Stimulated activated CD8-positive, alpha-beta memory T cell treated with anti-CD3 and anti-CD28 coated beads, Interleukin-15, amount 100 ng/mL, for 24 hours (primary cell): ENCODE measurements at places on chromosomes 4 and X.

GRCh38 chr4:183674153-183674552, 15.1 kb downstream of the TRAPPC11 start:
- DNase-seq, result no peak

GRCh38 chr4:151489462-151490203, 80.7 kb downstream of the FHIP1A start:
- DNase-seq, result no peak

DNA sequence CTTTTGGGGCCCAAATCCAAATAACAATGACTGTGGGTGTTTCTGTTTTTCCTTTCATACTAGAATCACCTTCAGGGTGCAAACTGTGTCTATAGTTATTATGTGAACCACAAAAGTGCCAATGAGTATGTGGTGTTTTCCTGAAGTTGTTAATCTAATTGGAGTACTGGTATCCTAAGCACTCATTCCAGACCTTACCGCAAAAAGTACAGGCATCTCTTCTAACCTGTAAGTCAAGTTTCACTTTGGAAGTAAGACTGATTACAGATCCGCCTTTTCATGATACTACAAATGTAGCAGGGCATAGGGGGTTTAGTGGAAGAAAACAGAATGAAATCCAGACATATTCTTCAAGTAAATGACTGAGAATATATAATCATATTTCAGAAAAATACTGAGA, 16.1 kb downstream of the COQ2 start:
- no peak for DNase-seq

DNA sequence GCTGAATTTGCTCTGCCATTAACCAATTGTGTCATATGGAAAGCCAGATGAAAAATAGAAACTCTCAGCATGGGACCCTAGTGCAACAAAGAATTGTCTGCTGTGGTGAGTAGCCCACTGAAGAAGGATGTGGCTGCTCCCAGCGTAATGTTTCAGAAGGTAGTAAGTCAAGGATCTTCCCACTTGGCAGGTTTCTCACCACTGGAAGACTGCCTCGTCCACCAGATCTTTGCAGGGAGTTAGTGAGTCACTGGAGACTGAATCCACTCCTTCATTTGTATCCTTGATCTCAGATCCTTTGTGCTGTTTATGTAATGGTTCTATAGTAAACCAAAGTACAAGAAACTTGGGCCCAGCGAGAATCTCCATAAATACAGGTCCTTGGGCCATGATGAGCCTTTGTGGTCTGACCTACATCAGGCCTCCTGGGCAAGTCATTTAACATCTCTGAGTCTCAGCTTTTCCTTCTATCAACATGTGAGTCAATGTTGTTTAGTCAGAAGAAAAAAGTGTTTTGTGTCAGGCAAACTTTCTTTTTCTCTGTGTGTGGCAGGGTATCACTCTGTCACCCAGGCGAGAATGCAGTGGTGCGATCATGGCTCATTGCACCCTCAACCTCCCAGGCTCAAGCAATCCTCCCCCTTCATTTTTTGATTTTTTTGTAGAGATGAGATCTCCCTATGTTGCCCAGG, 78.0 kb upstream of the CCDC160 start:
- DNase-seq, result no peak

- DNase-seq, result no peak
Observed at GRCh38 chr4:47690611-47691010, 147.3 kb downstream of the CORIN start.

- DNase-seq, result no peak
Observed at GRCh38 chr4:168528131-168528949, 31.5 kb downstream of the PALLD start.

- DNase-seq, result no peak
Observed at GRCh38 chr4:12139296-12139695, 710.6 kb upstream of the HS3ST1 start.

GRCh38 chr4:1793496-1793840, 375 bp downstream of the FGFR3 start:
- no peak for DNase-seq

- no peak for DNase-seq
Observed at GRCh38 chrX:5236096-5236495, 992.6 kb downstream of the NLGN4X start.
